Ecto neural progenitor cell (in vitro differentiated cells): ENCODE measurements at places on chromosomes 1 and 21.

GRCh38 chr1:31774495-31774894 is 10.4 kb upstream of the ADGRB2 start:
- no peak for DNase-seq

- no peak for DNase-seq
Measured at GRCh38 chr1:34697818-34698217, 57.0 kb upstream of the GJB5 start.

DNA sequence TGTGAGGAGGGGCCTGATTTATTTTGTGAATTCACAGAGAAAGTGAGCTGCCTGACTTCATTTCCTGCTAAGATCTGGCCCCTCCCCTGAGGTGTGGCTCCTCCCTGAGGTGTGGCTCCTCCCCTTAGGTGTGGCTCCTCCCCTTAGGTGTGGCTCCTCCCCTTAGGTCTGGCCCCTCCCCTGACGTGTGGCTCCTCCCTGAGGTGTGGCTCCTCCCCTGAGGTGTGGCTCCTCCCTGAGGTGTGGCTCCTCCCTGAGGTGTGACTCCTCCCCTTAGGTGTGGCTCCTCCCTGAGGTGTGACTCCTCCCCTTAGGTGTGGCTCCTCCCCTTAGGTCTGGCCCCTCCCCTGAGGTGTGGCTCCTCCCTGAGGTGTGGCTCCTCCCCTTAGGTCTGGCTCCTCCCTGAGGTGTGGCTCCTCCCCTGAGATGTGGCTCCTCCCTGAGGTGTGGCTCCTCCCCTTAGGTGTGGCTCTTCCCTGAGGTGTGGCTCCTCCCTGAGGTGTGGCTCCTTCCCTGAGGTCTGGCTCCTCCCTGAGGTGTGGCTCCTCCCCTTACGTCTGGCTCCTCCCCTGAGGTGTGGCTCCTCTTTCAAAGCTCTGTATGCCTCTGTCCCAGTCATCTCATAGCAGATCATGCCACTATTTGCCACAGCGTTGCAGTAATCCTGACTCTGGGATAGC is 26.9 kb upstream of the LRRC3 start:
- DNase-seq = peak; percentile 48

DNA sequence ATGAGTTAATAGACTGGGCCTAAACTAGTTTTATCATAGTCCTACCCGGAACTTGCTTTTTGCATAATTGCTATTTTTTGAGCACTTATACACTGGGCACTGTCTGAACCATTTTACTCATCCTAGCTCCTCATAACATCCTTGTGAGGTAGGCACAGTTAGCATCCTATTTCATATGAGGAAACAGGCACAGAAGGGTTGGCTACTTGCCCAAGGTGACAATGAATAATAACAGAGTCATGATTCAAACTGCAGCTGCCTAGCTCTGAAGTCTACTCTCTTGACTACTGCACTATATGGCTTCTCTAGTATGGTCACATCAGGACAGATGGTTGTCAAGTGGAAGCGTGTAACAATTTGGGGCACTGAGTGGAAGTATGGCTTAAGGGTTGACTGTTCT is 18.2 kb upstream of the RC3H1 start:
- DNase-seq = no peak

DNA sequence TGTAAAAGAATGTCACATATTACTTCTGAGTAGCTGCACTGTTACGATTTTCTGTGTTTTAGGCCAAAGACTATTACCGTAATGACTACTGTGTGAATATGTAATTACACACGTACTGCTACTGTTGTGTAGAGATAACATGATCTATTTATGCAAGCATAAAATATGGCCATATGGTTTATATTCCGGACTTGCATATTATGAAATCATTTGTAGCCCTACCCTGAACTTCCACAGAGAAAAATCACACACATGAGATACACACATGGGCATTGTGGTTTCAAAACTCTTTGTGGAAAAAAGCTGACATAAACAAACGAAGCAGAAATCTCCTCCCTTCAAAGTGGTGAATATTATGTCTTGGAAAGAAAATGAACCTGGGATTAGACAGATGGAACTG is 373.0 kb upstream of the ADAMTS5 start:
- DNase-seq = no peak

- DNase-seq = no peak
Measured at GRCh38 chr1:64829411-64830029, 84.6 kb downstream of the RAVER2 start.

DNA sequence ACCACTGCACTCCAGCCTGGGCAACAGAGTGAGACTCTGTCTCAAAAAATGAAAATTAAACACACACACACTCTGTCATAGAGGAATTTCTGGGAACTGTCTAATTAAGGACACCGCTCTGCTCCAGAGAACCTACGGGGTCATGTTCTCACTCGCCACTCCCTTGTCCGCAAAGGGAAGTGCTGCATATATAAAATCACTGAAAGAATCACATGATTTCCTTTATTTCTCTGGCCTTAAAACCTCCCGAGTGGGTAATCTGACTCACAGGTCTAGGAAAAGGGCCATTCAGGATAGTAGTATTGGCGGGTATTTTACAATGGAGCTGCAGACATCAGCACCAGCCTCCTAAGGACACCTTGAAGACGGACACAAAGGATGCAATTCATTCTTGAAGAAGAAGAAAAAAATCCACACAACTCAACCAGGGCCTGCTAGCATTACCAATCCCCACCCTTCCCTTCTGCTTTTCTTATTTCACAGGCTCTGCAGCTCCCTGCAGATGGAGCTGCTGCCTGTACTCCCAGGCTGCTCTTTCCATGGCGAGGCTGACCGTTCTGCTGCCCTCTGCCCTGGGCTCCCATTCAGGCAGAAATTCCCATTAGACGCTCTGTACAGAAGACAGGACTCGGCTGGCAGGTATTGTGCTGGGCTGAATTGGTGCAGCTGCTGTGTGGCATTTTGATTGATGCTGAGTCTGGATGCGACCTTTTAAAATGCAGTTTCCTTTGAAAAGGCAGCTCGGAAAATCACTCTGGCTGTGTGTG is 53.3 kb upstream of the FAM89A start:
- peak; percentile 55 for DNase-seq

- no peak for DNase-seq
Measured at GRCh38 chr1:937521-937920, 13.8 kb downstream of the SAMD11 start.
